ENCODE measurements at places on chromosomes 4 and X.

DNA sequence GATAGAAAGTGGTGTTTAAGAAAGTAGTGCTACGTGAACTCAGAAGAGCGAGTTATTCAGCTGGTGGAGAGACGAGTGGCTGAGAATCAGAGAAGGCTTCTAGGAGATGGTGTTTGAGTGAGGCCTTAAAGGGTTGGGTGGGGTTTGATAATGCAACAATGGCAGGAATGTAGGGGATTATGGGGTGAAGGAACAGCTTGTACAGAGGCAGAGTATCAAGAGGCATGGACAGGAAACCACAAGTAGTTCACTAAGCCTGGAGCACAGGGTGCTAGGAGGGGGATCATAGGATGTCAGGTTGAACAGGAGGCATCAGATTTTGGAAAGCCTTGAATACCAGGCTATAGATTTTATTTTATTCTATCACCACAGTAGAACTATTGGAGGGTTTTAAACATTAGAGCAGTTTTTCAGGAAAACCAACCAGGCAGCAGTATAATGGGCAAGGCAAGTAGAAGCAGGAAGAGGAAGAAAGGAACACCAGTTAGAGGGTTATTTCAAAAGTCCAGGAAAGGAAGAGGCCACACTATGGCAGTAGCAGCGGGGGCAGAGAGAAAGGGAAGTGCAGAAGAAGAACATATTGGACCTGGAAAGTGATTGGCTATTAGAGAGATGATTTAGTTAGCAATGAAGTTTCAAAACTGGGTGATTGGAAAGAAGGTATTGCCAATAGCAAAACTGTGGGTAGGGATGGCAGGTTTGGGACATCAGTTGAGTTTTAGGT lies 99.2 kb downstream of the DOCK11 start:
- no peak for DNase-seq

DNA sequence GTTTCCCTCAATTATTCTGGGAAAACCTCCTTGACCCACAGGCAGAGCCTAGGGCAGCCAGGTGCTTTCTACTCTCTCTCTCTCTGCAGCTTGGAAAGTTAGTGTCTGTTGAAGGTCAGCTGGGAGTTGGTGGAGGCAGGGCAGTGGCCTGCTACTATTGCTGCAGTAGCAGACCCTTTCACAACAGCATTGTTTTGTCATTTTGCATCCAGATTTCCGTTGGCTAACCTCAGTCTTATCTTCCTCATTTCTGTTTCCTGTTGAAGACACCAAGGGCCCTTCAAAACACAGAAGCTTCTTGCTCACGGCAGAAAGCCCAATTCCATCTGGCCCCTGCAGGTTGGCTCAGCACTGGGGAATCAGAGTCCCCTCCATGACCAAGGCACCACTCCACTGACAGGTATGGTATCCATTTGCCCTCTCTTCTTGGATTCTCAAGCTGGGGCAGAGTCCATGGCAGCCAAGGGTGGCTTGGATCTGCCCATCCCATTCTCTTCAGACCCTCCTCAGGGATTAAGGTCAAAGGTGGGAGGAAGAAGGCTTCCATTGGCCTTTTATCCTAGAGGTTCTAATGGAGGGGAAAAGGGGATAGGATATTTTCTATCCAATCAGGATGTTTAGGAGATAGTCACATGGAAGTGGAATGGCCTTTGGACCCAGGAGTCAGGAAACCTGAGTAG lies 24.6 kb downstream of the VSIG4 start:
- no peak for DNase-seq

DNA sequence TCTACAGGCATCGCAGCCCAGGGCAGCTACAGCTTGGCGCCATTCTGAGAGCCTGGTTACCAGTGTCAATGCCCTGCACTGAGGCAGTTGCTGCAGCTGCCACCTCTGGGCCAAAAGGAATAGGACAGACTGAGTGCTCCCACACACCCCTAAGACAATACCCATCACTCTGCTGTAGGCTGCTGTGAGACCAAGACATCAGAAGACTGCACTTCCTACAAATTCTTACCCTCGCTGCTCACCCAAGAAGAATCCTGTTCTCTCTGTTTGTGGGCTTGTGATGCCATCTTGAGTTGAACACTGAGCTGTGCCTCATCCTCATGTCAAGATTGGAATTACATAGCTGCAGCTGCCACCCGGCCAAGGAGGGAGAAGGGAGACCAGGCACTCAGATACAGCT lies 1847.0 kb upstream of the PCDH10 start:
- no peak for DNase-seq

GRCh38 chrX:46967547-46967946 lies 55.3 kb downstream of the JADE3 start:
- DNase-seq = no peak

- DNase-seq = no peak
Observed at GRCh38 chrX:100673397-100673953, 29.5 kb downstream of the SRPX2 start.

DNA sequence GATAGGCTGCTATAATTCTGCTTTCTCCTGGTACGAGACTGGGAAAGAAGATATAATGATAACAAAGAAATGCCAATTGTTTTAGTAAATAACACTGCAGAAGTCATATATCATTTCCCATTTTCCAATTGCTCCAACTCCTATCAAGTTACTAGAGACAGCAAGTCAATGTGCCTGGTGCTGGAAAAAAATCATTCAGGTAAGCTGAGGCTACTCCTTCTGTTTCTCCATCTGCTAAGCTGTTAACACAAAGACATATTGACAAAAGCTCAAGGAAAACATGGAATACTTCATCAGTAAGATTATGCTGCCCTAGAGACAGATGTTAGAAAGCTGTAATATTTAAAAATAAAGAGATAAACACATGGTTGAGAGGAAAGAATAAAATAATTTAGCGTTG lies 10.0 kb downstream of the NAA11 start:
- DNase-seq = no peak

DNA sequence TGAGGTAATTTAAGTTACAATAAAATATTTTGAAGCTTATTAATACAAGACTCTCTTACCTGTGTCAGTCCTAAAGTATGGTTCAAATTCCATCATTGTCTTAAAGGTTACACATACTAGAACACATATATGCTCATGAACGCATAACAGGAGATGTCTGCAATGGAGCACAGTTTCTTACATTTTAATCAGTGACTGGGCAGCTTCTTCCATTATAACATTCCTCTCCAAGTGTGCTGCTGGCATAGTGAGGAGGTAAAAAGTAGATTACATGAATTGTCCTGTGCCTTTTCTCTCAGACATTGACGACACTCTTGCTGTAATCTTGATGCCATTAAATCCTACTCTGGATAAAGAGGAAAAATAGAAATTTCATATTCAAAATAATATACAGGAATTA lies 40.8 kb upstream of the GRID2 start:
- DNase-seq = no peak

- DNase-seq = no peak
Observed at GRCh38 chr4:3311489-3312171, 18.8 kb downstream of the RGS12 start.

GRCh38 chr4:107757864-107758476 lies 37.9 kb upstream of the PAPSS1 start:
- no peak for DNase-seq

- DNase-seq = no peak
Observed at GRCh38 chr4:11467931-11468330, 39.2 kb upstream of the HS3ST1 start.

GRCh38 chr4:174157106-174157607 lies 126.3 kb downstream of the FBXO8 start:
- no peak for DNase-seq
